ENCODE measurements at places on chromosomes 5 and 9. TPM values are rescaled to one million over a fixed set of nuclear protein-coding genes. Genes with fewer than 3 reads are reported as not detected.

DNA sequence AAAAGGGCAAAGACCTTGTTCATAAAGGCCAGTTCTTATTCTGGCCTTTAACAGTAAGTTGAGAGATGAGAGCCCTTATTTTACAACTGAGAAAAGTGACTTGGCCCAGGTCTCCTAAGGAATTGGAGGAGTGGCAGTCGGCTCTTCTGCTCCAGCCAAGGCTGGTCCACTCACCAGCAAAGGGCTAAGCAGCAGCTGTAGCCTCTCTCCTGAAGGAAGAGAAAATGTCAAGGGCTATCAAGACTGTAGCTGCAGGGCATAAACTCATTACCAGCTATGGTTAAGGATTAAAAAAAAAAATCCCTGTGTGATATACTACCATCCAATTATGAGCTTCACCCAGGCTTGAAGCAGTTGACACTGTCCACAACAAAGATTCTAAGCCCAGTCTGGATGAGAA lies 138.6 kb upstream of the RAD23B start:
- DNase-seq = peak; percentile 8
- H3K27ac ChIP-seq = no peak overlapping the region
- no peaks in the 10 kb centered on the region for H3K36me3 ChIP-seq
- no peaks in the 10 kb centered on the region for H3K4me1 ChIP-seq
- no peaks in the 10 kb centered on the region for H3K27me3 ChIP-seq

PCDHGA8 gene
- polyA plus RNA-seq = 0.09 TPM

GRCh38 chr5:78961743-78962142 lies 23.4 kb downstream of the ARSB start:
- H3K4me1 ChIP-seq = no peaks in the 10 kb centered on the region
- no peaks in the 10 kb centered on the region for H3K27me3 ChIP-seq

TAF11L5 gene
- not detected for polyA plus RNA-seq

- H3K4me3 ChIP-seq = no peak overlapping the region
- peaks cover 17% of the 10 kb centered on the region for H3K4me1 ChIP-seq
- no peaks in the 10 kb centered on the region for H3K36me3 ChIP-seq
Observed at GRCh38 chr9:77848897-77849296, 182.7 kb downstream of the GNAQ start.

- H3K27ac ChIP-seq = no peak overlapping the region
- no peaks in the 10 kb centered on the region for H3K27me3 ChIP-seq
- H3K36me3 ChIP-seq = no peaks in the 10 kb centered on the region
- H3K4me3 ChIP-seq = peak overlapping the region; percentile 68
- peaks cover 2% of the 10 kb centered on the region for H3K4me1 ChIP-seq
Observed at GRCh38 chr5:66596636-66597182, 516 bp downstream of the MAST4 start.

DNA sequence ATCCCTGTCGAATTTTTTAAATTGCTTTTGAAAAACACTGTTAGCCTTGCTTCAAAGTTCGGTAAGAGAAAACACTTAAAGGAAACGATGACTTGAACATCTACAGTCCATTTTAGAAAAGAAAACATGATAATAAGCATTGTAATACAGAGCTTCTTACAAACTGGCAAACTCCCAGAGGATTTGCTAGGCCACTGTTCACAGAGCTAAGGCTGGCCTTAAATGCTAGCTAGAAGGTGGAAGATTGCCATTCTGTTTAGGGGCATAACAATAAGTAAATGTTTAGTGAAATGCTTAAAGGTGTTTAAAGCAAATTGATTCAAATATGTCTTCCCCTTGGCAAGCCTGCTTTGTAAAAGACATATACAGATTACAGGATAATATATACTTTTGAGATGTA lies 169.6 kb downstream of the TLE4 start:
- H3K27ac ChIP-seq = no peak overlapping the region
- no peaks in the 10 kb centered on the region for H3K27me3 ChIP-seq
- H3K4me1 ChIP-seq = no peaks in the 10 kb centered on the region
- H3K36me3 ChIP-seq = no peaks in the 10 kb centered on the region

IL7R gene
- 0.34 TPM for polyA plus RNA-seq

DNA sequence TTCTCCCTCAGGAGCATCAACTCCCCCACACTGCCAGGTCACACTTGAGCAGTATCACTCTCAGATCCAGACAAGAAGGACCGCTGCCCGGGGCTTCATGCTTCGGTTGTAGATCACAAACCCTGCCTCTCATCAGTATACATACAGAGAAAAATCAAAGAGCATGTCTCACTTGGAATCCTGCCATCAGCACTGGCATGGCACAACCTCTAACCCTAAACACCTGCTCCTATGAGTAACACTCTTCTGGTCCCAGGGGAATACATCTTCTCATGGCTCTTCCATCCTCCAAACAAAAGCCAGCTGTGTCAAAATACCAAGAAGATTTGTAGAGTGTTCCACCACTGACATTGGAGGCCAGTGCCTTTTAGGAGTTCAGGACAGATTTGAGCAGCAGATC lies 84.8 kb upstream of the MIER3 start:
- H3K4me1 ChIP-seq = no peaks in the 10 kb centered on the region
- peak; percentile 26 for DNase-seq
- H3K4me3 ChIP-seq = no peak overlapping the region
- H3K36me3 ChIP-seq = no peaks in the 10 kb centered on the region
- H3K27ac ChIP-seq = no peak overlapping the region

DNA sequence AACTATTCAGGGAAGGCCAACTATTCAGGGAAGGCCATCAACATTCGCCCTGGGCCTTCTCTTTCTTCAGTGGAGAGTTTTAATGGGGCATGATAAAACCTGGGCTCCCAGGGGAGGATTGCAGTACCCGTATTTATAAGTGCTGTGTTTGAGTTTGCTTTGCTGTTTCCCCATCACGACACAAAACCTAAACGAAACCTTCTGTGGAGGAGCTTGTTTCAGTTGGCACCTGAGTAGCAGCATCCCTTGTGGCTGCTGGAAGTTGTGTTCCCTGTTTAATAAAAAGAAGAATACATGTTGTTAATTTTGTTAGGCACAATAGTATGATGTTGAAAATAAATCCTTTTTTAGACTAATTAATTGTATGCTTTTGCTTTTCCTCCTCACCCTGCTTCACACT lies 8.3 kb downstream of the WDR31 start:
- no peak overlapping the region for H3K27ac ChIP-seq
- peaks cover 2% of the 10 kb centered on the region for H3K36me3 ChIP-seq
- no peaks in the 10 kb centered on the region for H3K4me1 ChIP-seq

DNA sequence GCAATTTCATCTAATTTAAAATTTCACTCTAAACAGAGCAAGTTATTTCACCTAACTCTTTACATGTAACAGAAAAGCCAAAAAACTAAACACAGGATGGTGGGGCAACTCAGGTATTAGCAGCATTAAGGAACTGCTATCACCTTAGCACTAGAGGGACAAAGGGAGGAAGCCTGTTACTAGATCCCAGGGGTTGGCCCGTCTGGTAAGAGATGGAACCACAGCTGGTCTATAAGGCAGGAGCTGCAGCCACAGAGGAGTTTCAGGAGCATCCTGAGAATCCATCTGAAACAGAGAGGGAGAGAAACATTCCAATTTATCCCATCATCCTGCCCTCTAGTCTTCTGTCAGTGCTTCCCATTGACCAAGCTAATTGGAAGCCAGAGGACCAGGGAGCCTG lies 300.3 kb downstream of the MRPS30 start:
- no peak overlapping the region for H3K27ac ChIP-seq
- H3K27me3 ChIP-seq = no peaks in the 10 kb centered on the region
- no peaks in the 10 kb centered on the region for H3K36me3 ChIP-seq
- DNase-seq = no peak
- H3K4me3 ChIP-seq = no peak overlapping the region

SLC45A2 gene
- 0.22 TPM for polyA plus RNA-seq

FOXD4L6 gene
- not detected for polyA plus RNA-seq

All from kidney (tissue), 22 donors.